Epithelial cell of esophagus (primary cell): ENCODE measurements at places on chromosomes 6 and 20.

GRCh38 chr20:24738981-24739633 lies 210.0 kb upstream of the CST7 start:
- DNase-seq, result no peak

DNA sequence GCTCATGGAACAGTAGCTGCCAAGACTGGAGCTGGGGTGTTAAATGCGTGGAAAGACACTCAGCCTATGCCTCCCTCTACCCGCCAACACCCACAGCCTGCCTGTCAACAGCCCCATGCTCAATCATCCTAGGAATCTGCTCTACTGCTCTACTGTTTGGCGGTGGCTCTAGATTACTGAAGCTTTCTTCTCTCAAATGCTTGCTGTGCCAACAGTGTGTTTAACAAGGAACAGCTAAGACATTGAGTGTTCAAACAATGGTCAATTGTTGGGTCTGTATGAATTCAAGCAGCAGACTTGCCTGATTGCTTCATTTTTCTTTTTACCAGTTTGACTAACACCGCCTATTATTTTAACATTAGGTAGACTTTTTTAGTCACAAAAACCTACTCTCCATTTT lies 258.6 kb downstream of the SOD2 start:
- DNase-seq, result no peak

GRCh38 chr20:43831481-43832065 lies 83.1 kb upstream of the TOX2 start:
- DNase-seq, result no peak

DNA sequence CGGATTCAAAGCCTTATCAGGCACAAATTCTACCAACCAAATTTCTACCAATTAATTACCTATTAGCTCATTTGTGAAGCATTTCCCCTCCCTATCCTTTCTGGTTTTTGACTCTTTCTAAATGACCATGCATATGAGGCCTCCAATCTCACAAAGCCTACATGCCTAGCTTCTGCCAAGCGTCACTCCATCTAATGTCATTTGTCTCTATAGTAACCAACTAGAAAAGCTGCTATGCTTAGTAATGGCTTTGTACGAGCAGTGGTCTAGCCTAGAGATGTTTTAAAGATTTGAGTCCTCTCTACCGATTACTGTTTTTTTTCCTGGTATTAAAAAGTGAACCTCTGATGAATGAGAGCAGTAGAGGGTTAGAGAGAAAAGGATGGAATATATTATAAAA lies 4.8 kb upstream of the ASF1A start:
- no peak for DNase-seq

- DNase-seq, result no peak
Observed at GRCh38 chr20:58500256-58500655, 14.9 kb downstream of the APCDD1L start.

DNA sequence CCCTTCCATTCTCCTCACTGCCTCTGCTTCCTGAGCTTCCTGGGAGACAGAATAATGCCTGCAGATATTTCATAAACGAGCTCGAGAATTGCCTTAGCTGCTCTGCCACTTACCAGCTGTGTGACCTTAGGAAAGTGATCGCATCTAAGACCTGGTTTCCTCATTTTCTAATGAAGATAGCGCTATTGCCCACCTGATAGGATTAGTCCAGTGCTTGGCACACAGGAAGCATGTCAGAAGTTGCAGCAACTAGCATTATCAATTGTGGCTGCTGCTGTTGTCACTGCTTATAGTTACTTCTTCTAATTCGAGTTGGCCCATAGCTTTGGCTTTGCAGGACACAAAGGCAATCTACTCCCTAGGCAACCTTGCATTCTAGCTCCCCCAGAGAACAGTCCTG lies 305.5 kb upstream of the SGK1 start:
- DNase-seq, result no peak

- DNase-seq, result peak; percentile 61
Observed at GRCh38 chr6:121993362-121993761, 406.1 kb upstream of the HSF2 start.

DNA sequence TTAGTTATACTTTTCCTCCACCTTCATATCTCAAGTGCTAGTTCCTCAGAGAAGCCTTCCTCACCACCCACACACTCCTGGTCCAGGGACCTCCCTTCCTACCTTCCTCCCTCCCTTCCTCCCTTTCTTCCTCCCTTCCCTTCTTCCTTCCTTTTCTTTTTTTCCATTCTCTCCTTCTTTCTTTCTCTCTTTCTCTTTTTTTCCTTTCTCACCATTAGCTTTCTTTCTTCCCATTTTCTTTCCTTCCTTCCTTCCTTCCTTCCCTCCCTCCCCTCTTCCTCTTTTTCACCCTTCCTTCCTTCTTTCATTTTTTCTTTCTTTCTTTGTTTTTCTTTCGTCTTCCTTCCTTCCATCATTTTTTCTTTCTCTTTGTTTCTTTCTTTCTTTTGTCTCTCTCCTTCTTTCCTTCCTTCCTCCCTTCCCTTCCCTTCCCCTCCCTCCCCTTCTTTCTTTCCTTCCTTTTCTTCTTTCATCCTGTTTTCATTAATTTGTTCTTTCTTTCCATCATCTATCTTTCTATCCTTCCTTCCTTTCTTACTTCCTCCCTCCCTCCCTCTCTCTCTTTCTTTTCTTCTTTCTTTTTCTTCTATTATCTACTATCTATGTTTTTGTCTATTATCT lies 416.0 kb downstream of the PLCB1 start:
- no peak for DNase-seq

DNA sequence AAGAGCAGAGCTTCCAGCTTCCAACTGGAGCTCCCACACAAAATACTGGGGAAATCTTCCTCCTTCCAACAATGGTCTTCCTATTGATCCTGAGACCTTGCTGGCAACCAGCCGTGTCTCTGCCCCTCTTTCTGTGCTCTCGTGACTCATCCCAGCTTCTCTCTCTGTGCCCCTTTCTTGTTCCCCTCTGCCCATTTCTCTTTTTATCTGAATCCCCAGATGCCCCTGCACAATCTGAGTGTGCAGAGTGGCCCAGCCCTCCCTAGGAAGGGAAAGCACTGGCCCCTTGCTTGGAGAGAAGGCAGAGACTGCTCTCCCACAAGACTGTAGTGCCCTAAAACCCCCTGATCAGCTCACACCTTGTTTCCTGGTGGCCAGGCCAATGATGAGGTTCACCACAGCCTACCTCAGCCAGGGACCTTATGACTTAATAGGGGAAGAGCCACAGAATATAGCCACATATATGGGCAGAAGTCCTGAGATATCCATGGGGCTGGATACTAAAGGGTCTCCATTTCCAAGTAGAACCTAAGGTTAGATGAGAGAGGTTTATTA lies 23.1 kb upstream of the MAS1L start:
- no peak for DNase-seq

- peak; percentile 89 for DNase-seq
Observed at GRCh38 chr6:138572167-138572875, 73.0 kb upstream of the NHSL1 start.

GRCh38 chr6:111565326-111566221 lies 40.1 kb downstream of the TRAF3IP2 start:
- DNase-seq, result peak; percentile 49

DNA sequence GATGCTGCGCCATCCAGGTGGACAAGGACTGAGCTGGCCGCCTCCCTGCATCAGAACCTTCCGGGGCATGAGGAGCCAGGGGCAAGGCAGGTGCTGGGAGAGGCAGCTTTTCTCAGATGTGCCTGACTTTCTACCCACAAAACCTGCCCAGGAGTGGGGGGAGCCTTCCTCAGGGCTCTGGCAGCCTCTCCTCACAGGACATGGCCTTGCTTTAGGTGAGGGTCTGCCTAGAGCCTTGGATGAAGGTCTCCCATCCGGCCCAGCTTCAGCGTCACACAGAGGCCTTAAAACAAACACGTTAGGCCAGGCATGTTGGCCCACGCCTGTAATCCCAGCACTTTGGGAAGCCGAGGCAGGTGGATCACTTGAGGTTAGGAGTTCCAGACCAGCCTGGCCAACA lies 7.4 kb downstream of the BCAS4 start:
- DNase-seq, result no peak

DNA sequence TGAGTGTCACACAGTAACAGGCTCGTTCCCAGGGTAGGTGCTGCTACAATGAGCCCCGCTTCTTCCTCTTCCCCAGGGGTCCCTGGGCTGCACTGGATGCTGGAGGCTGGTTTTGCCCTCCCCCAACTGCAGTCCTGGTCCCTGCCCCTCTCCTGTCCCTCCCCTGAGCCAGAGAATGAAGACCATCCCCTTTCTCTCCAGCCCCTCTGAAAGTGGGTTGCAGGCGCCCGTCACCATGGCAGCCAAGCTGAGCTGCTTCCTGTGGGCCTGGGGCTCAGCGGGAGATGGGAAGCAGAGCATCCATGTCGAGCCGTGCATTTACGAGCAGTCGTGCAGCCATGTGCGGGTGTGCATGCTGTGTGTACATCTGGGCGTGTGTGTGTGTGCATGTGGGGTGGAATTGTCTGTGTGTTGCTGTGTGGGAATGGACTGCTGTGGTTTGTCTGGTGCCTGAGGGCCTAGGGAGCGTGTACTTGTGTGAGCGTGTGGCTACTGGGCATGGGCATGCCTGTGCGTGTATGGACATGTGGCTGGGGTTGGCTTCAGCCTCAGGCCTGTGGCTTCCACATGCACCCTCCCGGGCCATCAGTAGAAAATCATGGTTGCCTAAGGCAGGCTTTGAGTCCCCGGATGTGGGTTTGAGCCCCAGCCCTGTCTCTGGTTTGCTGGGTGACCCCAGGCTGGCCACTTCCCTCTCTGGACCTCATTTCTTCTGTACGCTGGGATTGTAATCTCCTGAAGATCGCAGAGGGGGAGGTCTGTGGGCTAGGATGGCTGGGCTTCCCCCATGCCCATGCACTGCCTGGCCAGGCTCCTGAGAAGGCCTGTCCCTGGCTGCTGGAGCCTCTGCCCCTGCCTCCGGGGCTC lies 48.8 kb downstream of the SRC start:
- DNase-seq, result peak; percentile 98

DNA sequence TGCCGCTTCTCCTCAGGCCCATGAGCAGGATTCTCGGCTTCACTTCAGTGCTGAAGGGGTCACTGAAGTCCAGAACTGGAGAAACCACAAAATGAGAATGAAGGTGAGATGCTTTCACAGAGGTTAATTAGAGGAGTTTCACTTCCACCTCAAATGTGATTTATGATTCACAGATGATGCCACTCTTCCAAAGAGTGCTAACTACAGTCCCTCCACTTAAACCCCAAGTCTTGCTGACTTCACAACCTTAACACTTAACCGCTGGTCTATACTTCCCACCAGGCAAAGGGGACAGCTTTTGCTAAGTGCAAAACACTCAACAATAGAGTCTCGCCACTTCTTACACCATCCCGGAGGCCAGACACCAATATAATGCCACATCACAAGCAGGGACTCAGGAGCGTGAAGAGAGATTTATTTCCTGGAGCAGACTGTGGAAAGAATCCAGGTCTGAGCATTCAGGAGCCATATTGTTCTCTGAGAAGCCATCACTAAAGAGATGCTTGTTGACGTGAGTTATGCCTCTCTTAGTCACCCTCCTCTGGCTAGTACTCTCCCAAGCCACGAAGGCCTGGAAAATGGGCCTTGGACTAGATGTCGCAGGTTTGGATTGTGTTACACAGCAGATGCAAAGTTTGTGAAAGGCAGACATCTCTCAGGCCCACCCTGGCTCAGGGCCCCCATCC lies 24.4 kb downstream of the RRAGD start:
- DNase-seq, result no peak

DNA sequence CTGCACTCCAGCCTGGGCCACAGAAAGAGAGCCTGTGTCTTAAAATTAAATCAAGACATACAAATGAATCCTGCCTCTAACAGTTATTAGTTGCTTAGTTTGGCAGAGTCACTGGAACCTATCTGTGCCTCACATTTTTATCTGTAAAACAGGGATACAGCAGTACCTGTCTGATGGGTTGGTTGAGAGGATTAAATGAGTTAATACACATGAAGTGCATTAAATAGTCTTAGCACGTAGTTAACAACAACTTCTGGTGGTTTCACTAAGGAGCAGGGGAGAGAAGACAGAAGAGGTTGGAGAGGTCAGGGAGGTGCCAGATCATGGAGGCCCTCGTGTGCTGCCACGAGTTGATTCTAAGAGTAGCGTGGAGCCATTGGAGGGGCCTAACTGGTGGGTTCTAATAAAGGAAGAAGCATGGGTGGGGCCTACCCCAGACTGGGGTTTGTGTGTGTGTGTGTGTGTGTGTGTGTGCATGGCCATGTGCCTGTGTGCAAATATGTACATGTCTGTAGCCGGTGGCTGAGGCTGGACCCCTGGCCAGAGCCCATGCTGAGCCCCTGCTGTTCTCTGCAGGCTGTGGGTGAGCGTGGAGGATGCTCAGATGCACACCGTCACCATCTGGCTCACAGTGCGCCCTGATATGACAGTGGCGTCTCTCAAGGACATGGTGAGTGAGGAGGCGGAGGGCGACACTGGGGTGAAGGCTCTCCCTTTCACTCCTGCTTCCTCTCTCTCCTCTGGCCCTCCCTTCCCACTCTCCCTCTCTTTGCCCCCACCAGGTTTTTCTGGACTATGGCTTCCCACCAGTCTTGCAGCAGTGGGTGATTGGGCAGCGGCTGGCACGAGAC lies 9.1 kb downstream of the RBCK1 start:
- DNase-seq, result no peak

- DNase-seq, result no peak
Observed at GRCh38 chr20:438571-439469, 23.5 kb downstream of the TBC1D20 start.
